HuH-7 (cell line): ENCODE measurements at places on chromosomes 3 and 15.

GRCh38 chr15:75107908-75108838 is 84.8 kb downstream of the PPCDC start:
- DNase-seq = no peak

DNA sequence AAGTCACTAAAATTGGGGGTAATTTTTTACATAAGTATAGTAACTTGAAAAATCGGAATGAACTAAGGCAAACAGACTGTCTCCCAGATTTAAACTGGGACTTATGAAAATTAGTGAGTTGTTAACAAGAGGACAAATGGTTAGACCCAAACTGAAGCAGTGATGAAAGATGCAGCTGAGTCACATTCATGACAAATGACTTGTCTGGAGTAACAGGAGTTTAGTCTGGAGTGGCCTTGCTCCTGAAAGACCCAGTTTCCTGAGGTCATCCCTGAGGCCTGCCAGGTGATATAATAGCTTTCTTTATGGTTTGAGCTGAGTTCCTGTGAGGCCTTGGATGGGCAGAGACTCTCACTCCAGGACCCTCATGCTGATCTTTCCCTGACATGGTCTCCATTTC is 9.6 kb upstream of the CTDSPL start:
- DNase-seq = no peak

DNA sequence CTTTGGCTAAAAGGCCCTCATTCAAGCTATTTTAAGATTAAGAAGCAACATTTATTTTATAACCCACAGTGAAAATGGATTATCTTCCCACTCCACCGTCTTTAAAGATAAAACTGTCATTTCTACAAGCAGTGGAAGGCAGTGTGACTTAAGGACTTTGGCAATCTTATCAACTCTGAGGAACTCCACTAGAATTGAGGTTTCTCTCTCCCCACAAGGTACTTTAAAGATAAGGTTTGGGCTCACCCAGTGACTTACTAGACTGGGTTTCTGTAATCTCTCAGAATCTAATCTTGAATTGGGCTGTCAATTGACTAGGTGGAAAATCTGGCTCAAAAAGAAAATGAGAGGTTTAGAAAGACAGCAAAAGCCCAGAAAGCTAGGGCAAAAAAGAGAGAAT is 21.7 kb downstream of the ZNF385D start:
- no peak for DNase-seq

- DNase-seq = no peak
These were observed 5.0 kb upstream of the MYL3 start for GRCh38 chr3:46868287-46868686.

DNA sequence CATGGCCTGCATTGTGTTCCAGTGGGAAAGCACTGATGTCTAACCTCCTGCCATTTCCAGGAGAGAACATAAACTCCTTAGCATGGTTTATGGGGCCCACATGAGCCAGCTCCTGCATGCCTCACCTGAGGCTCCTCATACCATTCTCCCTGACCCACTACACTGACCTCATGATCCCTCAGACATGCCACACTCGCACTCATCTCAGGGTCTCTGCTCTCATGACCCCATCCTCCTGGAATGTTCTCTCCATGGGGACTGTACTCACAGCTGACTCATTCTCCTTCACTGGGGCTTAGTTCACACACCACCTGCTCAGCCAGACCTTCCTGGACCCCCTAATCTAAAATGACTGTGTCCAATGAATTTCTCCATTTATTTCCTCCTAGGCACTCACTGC is 4.0 kb upstream of the LMCD1 start:
- no peak for DNase-seq

DNA sequence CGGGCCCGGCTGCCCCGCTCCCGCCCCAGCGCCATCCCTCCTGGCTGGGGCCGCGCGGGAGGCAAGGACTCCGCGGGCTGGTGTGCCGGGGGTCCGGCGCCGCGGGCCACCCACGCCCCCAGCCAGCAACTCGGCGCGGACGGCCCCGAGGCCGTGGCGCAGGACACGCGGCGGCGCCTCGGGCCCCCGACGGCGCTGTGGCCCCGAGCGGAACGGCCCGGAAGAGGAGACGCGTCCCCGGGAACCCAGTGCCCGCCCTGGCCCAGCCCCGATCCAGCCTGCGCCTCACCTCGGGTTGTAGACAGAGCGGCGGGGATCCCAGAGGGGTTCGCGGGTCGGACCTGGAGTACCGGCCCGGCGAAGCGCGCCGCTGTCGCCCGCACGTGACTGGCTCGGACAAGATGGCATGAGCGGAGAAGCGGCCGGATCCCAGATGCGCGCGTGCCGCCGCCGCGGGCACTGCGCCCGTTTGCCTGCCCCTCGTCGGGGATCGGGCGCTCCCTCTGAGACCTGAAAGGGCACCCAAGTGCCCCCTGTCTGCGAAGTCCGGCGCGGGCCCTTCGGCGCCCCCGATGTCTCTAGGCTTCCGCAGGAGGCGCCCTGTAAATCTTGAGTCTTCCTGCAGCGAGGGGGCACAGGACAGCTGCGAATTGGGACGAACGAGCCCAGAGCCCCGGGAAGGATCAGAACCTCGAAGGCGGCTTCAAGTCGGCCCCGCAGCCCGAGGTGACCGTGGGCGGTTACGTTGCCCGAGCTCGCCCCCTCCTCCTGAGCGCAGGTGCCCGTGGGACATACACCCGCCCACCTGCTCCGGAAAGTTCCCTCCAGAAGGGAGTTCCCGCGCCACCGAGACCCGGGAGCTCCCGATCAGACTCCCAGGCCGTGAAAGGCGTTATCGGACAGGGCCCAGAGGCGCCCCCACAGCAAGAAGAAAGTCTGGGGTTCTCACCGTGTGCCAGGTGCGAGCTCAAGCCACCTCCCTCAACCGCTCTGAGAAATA is 598 bp upstream of the SFMBT1 start:
- no peak for DNase-seq

DNA sequence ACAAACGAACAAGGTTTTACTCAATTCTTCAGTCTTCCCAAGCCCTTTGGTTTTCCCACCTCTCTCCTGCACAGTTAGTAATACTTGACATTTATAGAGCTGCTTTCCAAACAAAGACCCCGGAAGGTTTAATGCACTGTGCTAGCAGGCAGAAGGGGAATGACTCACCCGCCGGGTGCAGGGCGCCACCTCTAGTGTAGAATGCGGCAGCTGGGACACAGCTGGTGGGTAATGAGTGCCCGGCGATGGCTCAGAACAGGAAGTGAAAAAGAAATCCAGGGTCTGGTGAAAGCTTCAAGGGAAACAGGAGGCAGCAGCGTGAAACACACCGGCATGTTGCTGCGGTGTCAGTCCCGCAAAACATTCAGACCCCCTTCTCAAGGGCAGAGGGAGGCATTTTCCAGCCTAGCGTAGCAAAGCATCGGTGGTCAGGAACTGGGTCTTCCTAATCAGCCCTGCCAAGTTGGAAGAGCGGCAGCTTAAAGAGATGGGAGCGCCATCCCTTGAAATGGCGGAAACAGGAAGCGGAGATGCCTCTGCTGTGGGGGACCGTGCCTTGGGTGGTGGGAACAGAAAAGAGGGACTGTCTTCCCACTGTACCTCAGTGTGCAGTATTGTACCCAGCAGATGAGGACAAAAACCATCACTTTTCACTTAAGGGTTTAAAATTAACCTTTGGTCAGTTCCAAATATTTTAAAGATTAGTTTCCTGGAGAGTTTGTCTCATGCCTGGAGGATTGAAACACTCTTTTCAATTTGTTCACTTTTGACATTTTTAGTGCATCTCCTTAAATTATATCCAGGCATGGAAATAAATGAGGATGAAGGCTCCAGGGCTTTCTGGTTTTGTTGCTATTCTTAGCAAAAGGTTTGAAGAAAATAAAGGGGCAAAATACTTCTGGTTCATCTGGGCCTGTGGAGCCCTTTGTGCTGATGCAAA is 160.7 kb upstream of the MCTP2 start:
- DNase-seq = no peak

- DNase-seq = no peak
These were observed 1055.4 kb downstream of the AGBL1 start for GRCh38 chr15:87135109-87135508.

GRCh38 chr15:69704229-69704628 is 251.6 kb downstream of the RPLP1 start:
- no peak for DNase-seq

- no peak for DNase-seq
These were observed 65.5 kb upstream of the SLC7A14 start for GRCh38 chr3:170651260-170651845.

- peak; percentile 59 for DNase-seq
These were observed 1.7 kb downstream of the RAB11A start for GRCh38 chr15:65870889-65871533.

- DNase-seq = no peak
These were observed 40.6 kb upstream of the CGNL1 start for GRCh38 chr15:57335719-57336118.

DNA sequence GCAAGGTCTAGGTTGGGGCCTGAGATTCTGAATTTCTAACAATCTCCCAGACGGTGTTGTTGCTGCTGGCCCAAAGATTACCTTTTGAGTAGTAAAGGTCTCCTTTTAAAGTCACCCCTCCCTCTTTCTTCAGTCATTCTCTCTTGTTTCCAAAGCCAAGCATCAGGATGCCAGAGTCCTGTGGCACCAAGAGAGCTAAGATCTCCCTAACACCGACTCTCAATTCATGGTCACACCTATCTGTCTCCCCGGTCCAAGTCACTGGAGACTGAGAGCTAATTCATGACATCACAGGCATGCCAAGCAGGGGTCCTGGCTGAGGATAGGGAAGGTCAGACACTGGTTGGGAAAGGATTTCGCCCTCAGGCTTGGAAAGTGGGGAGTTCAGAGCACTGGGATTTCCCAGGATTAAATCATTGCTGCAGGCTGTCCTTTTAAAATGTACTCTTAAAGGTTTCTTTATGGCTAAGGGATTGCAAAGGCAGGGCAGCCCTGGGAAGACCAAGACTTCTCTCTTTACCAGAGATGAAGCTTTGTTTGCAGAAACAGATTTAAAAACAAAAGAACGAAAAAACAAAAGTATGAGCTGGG is 7.3 kb downstream of the SHOX2 start:
- DNase-seq = no peak

DNA sequence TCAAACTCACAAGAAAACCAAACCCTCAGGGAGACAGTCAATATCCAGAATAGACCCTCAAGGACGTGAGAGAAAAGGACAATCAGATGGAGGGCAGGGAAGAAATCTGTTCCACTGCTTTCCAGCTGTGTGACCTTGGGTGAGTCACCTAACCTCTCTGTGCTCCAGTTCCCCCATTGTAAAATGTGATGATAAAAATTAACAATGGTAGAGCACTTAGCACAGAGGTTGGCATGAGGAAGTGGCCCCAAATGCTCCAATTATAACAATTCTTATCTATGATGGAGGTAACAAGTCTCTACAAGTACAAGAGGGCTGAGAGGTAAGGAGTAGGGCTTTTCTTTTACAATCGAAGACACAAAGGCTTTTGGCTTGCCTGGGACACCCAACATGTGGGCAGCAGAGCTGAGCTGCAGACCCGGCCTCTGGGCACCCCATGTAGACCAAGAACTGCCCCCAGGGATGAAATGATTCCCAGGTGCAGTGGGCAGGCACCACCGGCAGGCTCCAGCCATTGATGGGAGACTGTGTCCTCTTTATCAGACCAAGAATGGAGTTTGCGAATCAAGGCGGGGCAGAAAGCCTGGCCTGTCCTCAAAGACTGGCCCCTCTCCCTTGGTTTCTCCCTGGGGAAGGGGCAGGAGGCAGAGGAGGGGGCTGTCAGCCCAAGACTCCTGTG is 22.0 kb downstream of the WNT7A start:
- DNase-seq = no peak

DNA sequence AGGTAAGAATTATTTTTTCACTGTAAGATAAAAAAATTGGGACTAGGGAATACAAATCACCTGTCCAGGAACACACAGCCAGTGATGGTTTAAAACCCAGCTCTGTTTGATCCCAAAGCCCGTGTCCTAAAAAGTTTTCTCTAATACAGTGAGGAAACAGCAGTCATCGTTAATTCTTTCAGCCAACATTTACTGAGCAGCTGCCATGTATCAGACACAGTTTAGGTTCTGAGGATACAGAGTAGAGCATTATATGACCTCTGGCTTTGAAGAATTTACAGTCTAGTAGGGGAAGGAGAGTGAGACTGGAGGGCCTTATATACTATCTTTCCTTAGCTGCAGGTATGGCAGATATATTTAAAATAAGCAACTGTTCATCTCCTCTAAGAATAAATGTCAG is 82.7 kb downstream of the KCNMB2 start:
- DNase-seq = no peak

DNA sequence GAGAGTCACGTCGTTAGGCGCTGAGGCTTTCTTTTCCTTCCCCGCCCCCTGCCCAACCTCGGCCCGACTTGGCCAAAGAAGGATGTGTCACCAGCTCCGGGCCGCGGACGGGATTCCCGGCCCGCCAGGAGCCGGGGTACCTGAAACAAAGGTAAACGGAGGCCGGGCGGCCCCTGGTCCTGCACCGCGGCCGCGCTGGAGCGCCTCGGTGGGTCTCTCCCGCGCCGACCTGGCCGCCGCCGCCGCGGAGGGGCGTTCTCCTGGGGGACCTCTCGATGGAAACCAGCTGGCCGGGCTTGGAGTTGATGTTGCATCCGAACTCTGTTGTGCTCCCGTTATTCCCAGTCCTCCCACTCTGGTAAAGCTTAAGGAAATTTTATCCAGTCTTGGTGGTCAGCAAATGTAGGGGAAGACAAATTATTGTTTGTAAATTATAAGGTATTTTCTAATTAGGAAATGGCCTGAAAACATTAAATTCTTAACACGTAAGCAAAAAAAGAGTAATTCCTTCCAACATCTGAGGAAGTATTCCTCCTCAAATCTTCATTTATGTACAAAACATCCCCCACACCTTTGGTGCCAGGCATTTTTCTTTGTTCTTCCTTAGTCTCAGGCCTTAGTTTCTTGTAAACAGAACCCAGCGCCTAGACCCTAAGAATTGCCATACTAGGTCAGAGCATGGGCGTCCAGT is 888 bp downstream of the PPP2R3A start:
- DNase-seq = peak; percentile 32

GRCh38 chr3:136247855-136248590 is 2.1 kb upstream of the PCCB start:
- DNase-seq = no peak

DNA sequence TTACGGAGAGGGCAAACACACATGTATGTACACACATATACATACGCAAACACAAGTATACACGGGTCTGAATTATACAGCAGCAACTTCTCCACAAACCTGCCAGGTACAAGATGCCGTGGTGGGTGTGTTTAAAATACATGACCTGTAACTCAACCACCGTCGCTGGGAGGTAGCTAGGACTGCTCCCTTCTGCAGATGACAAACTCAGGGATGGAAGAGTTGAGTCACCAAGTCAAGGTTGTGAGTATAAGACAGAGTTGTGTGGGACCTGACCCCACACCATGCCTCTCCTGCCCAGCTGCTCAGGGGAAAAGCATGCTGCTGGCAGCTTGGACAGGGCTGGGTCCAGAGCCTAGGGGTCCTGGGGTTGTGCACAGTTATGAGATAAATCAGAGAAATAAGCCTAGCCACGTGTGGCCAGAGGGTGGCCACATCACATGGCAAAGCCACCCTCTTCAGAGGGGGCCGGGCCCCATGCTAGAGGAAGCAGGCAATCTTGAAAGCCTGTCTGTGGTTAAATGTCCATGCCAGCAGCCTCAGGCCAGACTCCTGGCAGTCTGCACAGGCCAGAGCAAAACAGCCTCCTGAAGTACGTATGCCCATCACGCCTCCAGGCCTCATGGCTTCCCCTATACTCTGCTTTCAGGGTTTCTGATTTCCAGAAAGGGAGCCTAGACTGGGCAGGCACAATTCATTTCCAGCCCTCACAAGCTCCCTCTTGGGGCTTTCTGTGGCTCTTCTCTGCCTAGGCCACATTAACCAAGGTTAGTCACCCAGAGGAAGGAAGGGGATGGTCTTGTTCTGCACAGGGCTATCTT is 107.7 kb upstream of the RPL32 start:
- DNase-seq = no peak

GRCh38 chr15:82646250-82647044 is 716 bp downstream of the CPEB1 start:
- no peak for DNase-seq

- no peak for DNase-seq
These were observed 27.3 kb downstream of the DUT start for GRCh38 chr15:48358229-48359152.
